ENCODE measurements at places on chromosomes 12 and 14.

GRCh38 chr14:64217834-64218233 is 76.3 kb downstream of the ESR2 start:
- no peak overlapping the region for H3K4me3 ChIP-seq
- DNase-seq, result no peak
- H3K4me1 ChIP-seq, result no peaks in the 10 kb centered on the region
- H3K27ac ChIP-seq, result peak overlapping the region; percentile 27

DNA sequence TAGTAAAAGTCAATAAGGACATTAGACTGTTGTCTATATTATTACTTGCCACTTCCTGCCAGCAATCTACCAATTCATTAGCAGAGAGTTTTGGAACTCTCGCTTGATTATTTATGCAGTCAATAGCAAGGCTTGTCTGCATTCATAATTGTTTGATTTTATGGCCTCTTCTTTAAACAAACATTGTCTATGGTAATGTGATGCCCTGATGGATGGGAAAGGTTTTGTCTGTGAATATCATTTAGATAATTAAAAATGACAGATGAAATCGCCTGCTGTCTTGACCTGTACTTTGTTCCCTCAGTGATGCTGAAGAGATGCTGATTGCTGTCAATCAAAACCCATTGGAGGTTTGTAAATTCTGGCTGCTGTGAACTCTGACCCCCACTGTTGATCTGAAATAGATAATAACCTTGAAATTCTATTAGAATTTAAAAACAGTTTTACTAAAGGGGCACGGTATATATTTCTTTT is 455.3 kb downstream of the NPAS3 start:
- DNase-seq, result no peak
- no peaks in the 10 kb centered on the region for H3K36me3 ChIP-seq
- no peak overlapping the region for H3K27ac ChIP-seq
- H3K4me3 ChIP-seq, result no peak overlapping the region
- H3K27me3 ChIP-seq, result no peaks in the 10 kb centered on the region

DNA sequence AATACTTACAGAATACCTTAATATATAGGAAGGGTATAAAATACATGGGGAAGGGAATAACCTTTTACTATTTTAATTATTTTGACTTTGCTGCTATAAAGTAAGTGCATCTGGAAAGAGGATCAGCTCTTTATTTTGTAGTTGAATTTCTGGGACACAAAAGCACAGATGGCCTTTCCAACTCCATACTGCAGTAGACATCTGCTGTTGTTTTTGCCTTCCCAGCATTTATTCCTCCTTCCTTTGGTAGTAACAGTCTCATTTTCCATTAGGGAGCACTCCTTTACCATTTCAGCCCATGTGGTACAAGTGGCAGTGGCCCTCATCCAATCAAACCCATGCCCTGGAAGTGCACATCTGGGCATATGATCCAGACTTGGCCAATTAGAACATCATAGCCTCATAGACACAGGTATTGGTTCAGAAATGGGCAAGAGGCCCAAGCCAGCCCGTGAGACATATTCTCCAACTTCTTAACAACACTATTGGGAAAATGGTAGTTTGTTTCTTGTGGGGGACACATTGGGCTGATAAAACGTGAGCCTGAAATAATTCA is 64.8 kb upstream of the YARS2 start:
- no peaks in the 10 kb centered on the region for H3K36me3 ChIP-seq
- H3K27ac ChIP-seq, result no peak overlapping the region
- no peaks in the 10 kb centered on the region for H3K4me1 ChIP-seq

DNA sequence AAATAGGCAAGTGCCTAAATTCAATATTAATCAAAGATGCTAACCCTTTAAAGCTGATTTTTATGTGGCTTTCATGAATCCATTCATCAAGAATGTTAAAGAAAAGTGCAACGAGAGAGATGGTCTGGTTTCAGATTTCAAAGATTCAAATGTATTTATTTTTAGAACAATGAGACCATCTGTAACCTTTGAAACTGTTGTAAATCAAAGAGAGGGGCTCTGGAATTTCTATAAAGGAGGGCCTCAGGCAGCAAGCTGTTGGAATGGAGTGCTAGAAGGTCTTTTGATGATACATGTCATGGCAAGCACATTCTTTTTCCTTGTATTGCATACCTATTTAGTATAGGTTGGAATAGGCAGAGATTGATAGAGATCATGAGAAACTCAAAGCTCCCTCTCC is 433.0 kb downstream of the LRIG3 start:
- no peaks in the 10 kb centered on the region for H3K4me1 ChIP-seq
- H3K27me3 ChIP-seq, result no peaks in the 10 kb centered on the region
- H3K27ac ChIP-seq, result no peak overlapping the region

- peaks cover 20% of the 10 kb centered on the region for H3K27me3 ChIP-seq
- no peaks in the 10 kb centered on the region for H3K36me3 ChIP-seq
- DNase-seq, result no peak
- no peak overlapping the region for H3K4me3 ChIP-seq
- peaks cover 13% of the 10 kb centered on the region for H3K4me1 ChIP-seq
Measured at GRCh38 chr12:3303410-3304136, 187.4 kb upstream of the PRMT8 start.

Measured in activated naive CD8-positive, alpha-beta T cell treated with anti-CD3 and anti-CD28 coated beads for 36 hours (primary cell).